ENCODE measurements at places on chromosomes 7 and 10. TPM values are rescaled to one million over a fixed set of nuclear protein-coding genes. Genes with fewer than 3 reads are reported as not detected.
A peak's percentile ranks its signal among the peaks of the same experiment; 100 is the strongest.

GRCh38 chr7:139118805-139119485 lies 9.4 kb upstream of the ZC3HAV1 start:
- no peak for DNase-seq
- H3K36me3 ChIP-seq, result no peaks in the 10 kb centered on the region

DNA sequence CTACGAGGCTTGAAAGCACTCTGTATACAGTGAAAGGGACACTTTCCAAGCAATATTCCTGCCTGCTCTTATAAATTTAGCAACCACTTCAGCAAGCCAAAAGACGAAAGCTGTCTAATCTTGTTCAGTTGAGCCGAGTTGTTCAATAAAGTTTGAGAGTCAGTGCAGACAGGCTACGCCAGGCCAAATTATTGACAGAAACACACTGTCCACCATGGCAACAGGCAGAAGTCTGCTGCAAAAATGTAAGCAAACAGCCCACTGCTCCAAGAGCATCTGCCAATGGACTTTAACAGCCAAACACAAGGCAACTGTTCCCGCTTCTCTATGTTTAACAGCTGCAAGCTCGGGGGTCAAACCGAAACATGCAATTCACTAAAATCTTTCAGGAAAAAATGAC lies 85.7 kb downstream of the GLI3 start:
- H3K4me3 ChIP-seq, result no peak overlapping the region
- peaks cover 20% of the 10 kb centered on the region for H3K4me1 ChIP-seq
- DNase-seq, result no peak
- H3K36me3 ChIP-seq, result no peaks in the 10 kb centered on the region
- H3K27ac ChIP-seq, result no peak overlapping the region

GRCh38 chr7:37430640-37431039 lies 18.0 kb downstream of the ELMO1 start:
- no peak overlapping the region for H3K27ac ChIP-seq
- H3K36me3 ChIP-seq, result no peaks in the 10 kb centered on the region
- no peak for DNase-seq
- no peaks in the 10 kb centered on the region for H3K27me3 ChIP-seq
- H3K4me1 ChIP-seq, result no peaks in the 10 kb centered on the region
- H3K4me3 ChIP-seq, result no peak overlapping the region

- no peaks in the 10 kb centered on the region for H3K4me1 ChIP-seq
- no peak overlapping the region for H3K4me3 ChIP-seq
- H3K27me3 ChIP-seq, result no peaks in the 10 kb centered on the region
Observed at GRCh38 chr10:78148216-78148960, 114.7 kb downstream of the RPS24 start.

DNA sequence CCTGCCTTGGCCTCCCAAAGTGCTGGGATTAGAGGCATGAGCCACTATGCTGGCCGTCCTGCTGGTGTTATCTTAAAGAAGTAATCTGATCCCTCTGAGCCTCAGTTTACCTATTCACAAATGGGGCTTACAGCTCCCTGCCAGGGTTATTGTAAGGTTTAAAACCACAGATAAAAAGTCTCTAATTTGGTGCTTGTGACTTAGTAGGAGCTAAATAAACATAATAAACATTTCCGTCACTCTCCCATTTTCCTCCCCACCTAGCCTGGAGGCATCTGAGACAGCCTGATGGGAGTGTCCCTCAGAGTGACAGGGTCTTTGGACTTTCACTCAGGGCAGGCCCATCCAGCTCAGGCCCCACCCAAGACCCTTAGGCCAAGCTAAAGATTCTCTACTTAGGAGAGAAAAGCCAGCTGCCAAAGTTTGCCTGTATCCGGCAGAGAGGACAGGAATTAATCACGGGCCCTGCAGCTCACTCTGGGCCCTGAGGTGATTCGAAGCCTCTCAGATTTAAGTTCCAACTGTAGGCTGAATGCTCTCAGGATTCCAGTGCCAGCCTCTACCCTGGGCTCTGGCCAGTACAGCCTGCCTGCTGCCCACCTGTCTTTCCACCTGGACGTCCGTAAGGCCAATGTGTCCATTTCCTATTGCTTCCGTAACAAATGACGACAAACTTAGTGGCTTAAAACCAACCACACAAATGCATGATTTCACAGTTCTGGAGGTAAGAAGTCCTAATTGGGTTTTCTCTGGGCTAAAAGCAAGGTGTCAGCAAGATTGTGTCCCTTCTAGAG lies 21.8 kb upstream of the DUSP5 start:
- no peaks in the 10 kb centered on the region for H3K27me3 ChIP-seq
- H3K4me3 ChIP-seq, result no peak overlapping the region
- H3K4me1 ChIP-seq, result no peaks in the 10 kb centered on the region
- H3K36me3 ChIP-seq, result no peaks in the 10 kb centered on the region

DNA sequence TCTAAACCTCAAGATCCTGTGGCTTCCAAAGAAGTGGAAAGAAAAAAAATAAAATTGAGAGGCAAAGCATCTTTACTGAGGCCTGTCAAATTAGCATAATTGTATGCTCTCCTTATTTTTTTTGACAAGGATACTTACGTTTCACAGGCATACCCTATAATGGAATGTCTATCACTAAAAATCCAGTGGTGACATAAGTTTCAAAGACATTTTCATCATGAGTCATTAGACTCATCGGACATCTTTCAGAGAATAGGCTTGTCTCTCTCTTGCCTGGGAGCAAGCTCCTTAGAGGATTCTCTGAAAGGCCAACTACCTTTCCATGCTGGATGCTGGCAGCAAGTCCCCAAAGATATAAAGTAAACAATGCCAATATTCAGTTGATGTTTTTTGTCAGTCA lies 380.7 kb upstream of the STEAP1 start:
- H3K4me3 ChIP-seq, result no peak overlapping the region
- H3K36me3 ChIP-seq, result no peaks in the 10 kb centered on the region
- H3K4me1 ChIP-seq, result no peaks in the 10 kb centered on the region
- H3K27ac ChIP-seq, result no peak overlapping the region
- no peak for DNase-seq

GRCh38 chr7:95553939-95554338 lies 42.4 kb downstream of the PDK4 start:
- no peaks in the 10 kb centered on the region for H3K27me3 ChIP-seq
- no peaks in the 10 kb centered on the region for H3K36me3 ChIP-seq
- no peak overlapping the region for H3K4me3 ChIP-seq
- no peak overlapping the region for H3K27ac ChIP-seq
- peaks cover 17% of the 10 kb centered on the region for H3K4me1 ChIP-seq
- DNase-seq, result no peak

TFEC gene
- total RNA-seq, result 0.66 TPM

DNA sequence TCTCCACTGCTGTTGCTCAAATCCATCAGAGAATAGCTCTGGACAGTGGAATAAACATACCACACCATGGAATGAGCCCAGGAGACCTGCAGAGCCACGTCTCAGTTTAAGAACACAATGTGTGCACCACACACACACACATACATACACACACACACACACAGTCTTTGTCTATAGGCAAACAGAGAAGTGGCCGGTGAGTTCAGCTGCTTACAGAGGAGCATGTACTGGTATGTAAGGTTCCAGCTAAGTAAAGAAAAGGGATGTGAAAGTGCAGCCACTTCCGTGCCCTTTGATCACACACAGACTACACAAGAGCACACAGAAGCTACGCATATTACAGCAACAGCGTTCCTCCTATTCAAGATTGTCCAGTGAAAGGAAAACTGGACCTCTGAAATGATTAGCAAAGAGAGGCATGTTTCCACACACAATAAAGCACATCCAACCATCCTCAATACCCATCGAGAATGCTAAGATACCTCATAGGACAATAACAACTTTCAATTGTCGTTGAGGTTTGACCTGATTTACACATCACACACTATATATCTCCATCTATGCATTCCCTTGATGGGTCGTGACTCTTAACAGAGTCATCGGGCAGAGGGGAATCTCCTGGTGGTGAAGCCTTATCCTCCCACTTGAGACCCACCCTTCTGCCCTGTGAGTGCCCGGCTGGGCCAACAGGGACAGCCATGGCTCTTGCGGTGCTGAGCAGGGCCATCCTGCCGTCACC lies 23.6 kb downstream of the SLC35B4 start:
- peaks cover 8% of the 10 kb centered on the region for H3K36me3 ChIP-seq
- no peaks in the 10 kb centered on the region for H3K4me1 ChIP-seq
- DNase-seq, result no peak
- no peak overlapping the region for H3K4me3 ChIP-seq
- no peak overlapping the region for H3K27ac ChIP-seq

TLX1 gene
- 0.32 TPM for total RNA-seq

- no peaks in the 10 kb centered on the region for H3K36me3 ChIP-seq
- no peaks in the 10 kb centered on the region for H3K4me1 ChIP-seq
- peak overlapping the region; percentile 19 for H3K4me3 ChIP-seq
- no peaks in the 10 kb centered on the region for H3K27me3 ChIP-seq
- H3K27ac ChIP-seq, result no peak overlapping the region
Observed at GRCh38 chr7:39095875-39096619, 118.3 kb downstream of the POU6F2 start.

DNA sequence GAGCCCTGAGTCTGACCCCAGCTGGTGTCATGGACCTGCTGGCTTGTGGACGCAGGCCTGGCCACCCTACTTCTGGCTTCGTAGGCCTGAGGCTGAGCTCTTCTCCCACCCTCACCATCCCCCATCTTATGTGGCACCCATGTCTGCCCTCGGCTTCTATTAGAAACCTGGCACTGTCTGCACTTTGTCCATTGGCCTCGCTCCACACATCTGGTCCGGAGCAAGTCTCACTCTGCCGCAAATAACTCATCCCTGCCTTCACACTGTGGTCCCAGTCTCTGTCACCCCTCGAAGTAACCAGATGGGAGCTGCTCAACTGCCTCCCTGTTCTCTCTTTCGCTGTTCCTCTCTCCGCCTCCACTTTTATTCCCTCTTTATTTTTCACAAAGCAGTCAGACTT lies 78.6 kb downstream of the TRRAP start:
- peak overlapping the region; percentile 85 for H3K27ac ChIP-seq
- no peak for DNase-seq
- no peaks in the 10 kb centered on the region for H3K27me3 ChIP-seq
- no peaks in the 10 kb centered on the region for H3K4me1 ChIP-seq

DNA sequence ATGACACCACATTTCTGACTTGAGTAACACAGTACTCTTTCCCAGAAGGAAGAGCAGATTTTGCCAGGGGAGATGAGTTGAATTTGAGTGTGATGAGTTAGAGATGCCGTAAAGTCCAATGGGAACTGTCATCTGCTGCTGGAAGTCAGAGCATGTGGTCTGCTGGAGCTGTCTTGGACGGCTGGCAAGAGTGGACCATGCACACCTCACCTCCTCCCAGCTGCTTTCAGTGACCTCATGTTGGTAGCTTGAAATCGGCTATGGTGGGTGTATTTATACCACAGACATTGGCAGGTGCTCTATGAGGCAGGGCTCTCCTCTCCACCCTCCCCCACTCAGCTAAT lies 82.3 kb downstream of the COL13A1 start:
- H3K27me3 ChIP-seq, result no peaks in the 10 kb centered on the region
- DNase-seq, result no peak
- no peaks in the 10 kb centered on the region for H3K36me3 ChIP-seq
- no peak overlapping the region for H3K27ac ChIP-seq

RNF133 gene
- 0.56 TPM for total RNA-seq

- no peak overlapping the region for H3K27ac ChIP-seq
- H3K4me1 ChIP-seq, result peaks cover 8% of the 10 kb centered on the region
- DNase-seq, result no peak
Observed at GRCh38 chr7:106658316-106659165, 2.4 kb downstream of the CCDC71L start.

DNA sequence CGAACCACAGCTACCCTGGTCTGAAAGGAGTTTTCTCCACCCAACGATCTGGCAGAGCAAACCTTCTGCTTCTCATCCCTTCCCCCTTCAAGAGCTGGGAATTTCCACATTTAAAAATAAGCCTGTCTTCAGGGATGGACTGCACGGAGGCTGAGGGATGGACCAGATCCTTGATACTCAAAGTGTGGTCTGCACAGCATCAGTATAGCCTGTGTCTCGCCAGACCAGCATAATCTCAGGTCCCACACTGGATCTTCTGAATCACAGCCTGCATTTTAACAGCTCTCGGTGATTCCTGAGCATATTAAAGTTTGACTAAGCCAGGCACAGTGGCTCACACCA lies 7.1 kb downstream of the KCNMA1 start:
- no peaks in the 10 kb centered on the region for H3K36me3 ChIP-seq
- H3K27ac ChIP-seq, result peak overlapping the region; percentile 88
- H3K4me1 ChIP-seq, result no peaks in the 10 kb centered on the region
- no peak overlapping the region for H3K4me3 ChIP-seq

Data from heart left ventricle (tissue), 16 donors.